Activated CD4-positive, alpha-beta T cell treated with anti-CD3 and anti-CD28 coated beads, Interleukin-2, amount 50 U/mL, for 24 hours (primary cell): ENCODE measurements at places on chromosomes 2 and 18.

GRCh38 chr18:35089382-35089781, 48.2 kb downstream of the MAPRE2 start:
- DNase-seq = no peak

GRCh38 chr2:135674453-135674852, 67.2 kb upstream of the UBXN4 start:
- DNase-seq = no peak

DNA sequence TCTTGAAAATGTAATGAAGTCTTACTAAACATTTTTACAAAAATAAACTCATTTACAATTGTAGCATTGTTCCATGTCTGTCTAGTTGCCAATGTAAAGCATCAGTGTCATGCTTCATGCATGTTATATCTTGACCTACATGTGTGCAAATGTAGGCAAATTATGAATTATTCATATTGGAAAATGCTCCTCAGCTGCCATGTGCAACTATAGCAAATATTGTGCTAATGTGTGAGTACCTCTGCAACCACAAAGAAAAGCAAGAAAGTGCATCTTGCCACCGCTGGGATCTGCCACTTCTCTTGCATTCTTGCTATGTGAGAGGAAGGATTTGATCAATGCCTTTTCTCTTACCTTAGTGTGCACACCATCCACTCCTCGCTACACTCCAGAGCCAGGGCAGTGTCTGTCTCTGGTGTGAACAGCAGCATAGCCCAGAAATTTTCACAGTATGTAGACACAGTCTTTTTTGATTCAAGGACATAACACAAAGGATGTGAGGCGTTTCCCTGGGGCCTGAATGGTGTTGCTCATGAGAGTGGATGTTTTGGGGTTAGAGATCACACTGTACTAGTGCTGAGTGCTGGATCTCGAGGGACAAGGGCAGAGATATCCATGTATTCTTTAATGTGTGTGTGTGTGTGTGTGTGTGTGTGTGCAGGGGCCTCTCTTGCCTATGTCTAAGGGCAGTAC, 47.6 kb upstream of the HAAO start:
- DNase-seq = no peak

- no peak for DNase-seq
These were observed 63.9 kb downstream of the FAM161A start for GRCh38 chr2:61789807-61790602.

DNA sequence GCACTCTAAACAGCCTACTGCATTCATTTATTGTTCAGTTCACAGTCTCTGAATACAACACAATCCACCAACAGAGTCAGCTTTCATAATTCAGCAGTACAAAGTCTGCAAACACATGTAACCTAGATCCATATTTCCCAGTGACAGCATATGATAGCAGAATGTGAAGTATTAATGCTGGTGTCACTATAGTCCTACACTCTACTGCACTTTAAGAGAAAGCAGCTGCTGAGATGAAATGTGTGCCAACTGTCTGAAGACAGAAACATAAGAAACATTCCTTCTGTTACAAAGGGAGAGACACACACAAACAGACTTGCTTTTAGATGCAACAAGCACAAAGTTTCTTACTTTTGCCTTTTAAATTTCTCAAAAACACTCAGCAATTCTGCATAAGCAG, 441.8 kb downstream of the ZEB2 start:
- no peak for DNase-seq

- no peak for DNase-seq
These were observed 12.0 kb downstream of the LNPK start for GRCh38 chr2:175990099-175990498.

DNA sequence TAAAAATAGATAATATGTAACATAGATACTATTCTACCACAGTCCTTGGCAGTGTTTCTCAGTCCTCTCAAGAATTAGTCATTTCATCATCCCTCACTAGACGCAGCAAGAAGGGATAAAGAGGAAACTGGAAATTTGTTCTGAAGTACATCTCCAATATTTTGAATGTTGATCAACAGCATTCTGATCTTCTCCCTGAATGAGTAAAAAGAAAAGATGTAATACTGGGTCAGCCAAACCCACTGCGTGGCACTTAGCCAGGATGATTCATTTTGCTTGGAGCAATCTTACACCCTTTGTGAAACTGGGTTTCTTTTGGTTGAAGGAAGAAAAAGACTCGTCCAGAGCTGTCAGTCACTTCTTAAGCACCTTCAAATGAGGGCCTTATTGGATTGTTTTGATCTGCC, 54.1 kb downstream of the TAF1B start:
- DNase-seq = peak; percentile 12

- DNase-seq = no peak
These were observed 186.5 kb upstream of the FANCL start for GRCh38 chr2:58427572-58428095.

DNA sequence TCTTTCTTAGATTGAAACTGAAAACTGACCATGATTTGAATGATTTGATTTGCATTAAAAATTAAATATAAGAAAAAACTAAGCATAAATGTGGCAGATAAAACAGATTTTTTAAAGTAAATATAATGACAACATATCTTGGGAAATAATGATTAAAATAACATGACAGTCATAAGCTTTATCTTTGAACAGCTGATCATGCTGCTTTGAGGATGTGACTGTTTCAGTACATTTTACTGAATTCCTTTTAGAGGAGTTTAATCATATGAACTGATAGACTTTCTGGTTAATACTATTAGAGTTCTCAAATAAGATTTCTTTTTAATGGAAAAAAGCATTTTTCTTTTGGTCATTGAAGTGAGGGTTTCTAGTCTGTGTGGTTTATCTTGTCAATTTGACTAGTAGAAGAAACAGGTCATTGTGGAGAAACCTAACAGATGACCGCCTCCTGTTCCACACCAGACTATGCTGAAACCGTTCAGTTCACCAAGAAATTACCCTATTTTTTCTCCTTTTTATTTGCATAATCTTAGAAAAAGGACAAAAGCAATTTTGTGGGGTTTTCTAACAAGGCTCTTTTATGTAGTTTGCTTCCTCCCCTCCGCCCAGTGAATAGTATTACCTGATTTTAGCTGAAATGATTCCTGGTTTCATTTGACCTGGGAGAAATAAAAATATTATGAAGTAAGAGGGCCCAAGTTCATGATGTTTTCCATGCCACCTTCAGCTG, 262.1 kb downstream of the PTGR3 start:
- no peak for DNase-seq

GRCh38 chr2:134440336-134440909, 186.6 kb downstream of the MGAT5 start:
- DNase-seq = no peak

GRCh38 chr2:233288663-233289062, 19.0 kb upstream of the SAG start:
- DNase-seq = no peak

DNA sequence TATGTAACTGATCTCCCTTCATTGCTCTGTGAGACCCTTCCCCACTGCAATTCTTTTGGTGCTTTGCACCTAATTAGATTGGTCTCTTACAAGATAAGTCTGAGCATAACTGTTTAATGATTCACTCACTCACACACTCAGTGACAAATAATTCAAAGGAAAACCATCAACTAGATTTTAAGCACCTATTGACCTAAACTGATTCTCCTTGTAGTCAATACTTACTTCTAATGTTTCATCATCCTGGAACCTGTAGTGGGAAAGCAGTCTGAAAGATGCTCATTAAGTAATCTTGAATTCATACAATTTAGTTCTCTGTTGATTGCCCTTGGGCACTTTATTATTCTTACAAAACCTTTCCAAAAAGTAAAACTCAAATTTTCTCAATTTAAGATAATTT, 74.3 kb upstream of the COL5A2 start:
- DNase-seq = no peak

GRCh38 chr18:34287825-34288224, 63.1 kb upstream of the NOL4 start:
- DNase-seq = no peak

- no peak for DNase-seq
These were observed 57.5 kb downstream of the KIF5C start for GRCh38 chr2:148932536-148932935.

DNA sequence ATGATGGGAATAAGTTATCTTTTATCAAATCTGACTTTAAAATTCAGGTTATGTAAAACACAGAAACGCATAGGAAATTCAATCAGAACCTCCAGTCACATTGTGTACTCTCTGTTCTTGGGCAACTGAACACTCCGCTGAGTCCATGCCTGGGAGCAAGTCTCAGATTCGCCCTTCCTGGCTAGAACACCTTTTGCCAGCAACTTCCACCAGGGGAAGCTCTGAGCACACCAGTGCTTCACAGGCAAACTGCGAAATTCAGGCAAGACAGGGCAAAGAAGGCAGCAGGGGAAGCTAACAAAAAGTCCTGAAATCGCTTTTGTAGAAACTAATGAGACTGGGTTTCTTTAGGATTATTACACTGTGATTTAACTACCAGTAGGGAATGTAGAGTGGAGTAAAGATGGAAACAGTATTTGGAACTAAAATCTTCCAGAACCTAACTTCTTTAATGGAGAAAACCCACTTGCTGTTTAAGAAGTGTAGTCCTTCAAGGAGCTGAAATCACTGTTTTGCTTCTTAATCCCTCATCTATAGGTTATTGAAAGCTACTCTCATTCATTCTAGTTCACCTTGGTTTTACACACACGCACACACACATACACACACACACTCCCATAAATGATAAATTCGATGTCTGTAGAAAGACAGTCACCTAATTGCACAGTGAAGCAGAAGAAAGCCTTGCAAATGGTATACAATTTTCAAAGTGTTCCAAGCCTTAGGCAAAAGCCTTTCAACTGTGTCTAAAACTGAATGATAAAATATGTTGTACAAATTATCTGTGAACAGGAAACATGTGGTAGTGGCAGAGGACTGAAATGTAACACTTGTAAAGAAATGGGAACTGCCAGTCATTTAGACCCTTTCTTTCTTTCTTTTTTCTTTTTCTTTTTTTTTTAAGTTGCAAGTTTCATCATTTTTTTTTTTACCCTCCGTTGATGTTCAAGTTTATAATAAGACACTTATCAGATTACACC, 214.5 kb downstream of the TMEM182 start:
- DNase-seq = no peak

GRCh38 chr2:241271706-241272302, 43.7 kb downstream of the HDLBP start:
- DNase-seq = peak; percentile 30
